Stimulated activated CD4-positive, alpha-beta T cell treated with anti-CD3 and anti-CD28 coated beads, Interleukin-15, amount 100 ng/mL, for 48 hours (primary cell): ENCODE measurements at places on chromosomes 4 and X.

GRCh38 chr4:188992706-188993105, 853.5 kb downstream of the TRIML1 start:
- DNase-seq = no peak

- no peak for DNase-seq
These were observed 9.1 kb downstream of the LAMTOR3 start for GRCh38 chr4:99885063-99885664.

GRCh38 chr4:87025614-87026041, 90.8 kb downstream of the AFF1 start:
- no peak for DNase-seq

DNA sequence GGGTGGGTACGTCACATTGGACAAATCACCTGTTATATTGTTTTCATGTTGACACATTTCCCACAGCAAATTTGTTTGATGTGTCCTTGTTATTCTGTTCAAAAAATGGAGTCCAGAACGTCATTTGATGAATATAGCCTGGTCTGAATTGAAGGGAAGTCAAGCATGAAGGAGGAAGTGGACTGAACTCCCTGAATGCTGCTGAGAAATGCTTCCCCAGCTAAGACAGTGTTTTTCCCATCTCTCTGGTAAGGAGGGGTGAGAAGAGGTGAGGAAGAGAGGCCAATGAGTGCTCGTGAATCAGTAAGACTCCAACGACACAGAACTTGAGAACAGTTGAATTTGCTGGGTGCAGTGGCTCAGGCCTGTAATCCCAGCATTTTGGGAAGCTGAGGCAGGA, 127.4 kb downstream of the RBM47 start:
- DNase-seq = no peak

- DNase-seq = no peak
These were observed 40.8 kb downstream of the XK start for GRCh38 chrX:37726346-37726745.

DNA sequence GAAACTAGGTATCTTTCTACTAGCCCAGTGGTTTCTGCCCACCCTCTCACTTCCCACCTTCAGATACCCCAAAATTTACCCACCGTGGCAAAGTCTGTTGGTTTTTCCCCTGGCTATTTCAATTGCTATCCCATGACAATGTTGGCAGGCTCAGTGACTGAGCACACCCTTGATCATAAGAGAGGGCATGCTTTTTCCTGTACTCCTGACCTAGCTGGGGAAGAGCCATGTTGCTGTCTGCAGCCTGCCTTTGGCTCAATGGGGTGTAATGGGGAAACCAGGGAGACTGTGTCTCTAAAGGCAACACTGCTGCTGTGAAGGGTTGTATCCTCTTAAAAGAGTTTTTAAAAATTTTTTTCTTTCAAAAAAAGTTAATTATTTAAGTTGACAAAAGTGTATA, 90.4 kb upstream of the CITED1 start:
- no peak for DNase-seq

DNA sequence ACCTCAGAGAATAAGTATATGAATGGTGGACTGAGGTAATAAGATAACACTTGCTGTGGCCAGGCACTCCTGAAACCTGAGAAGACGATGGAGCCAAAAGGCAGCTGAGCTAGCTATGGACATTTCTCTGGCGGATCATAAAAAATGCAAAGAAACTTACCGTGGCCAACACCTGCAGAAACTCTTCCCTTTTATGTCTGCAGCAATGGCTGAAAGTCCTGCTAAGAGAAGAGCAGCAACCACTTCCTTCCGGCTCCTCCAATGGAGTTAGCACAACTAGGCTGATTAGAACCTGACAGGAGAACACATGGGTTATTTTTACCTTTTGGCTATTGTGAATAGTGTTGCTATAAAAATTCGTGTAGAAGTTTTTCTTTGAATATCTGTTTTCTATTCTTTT, 76.0 kb upstream of the MAGEB16 start:
- DNase-seq = no peak

DNA sequence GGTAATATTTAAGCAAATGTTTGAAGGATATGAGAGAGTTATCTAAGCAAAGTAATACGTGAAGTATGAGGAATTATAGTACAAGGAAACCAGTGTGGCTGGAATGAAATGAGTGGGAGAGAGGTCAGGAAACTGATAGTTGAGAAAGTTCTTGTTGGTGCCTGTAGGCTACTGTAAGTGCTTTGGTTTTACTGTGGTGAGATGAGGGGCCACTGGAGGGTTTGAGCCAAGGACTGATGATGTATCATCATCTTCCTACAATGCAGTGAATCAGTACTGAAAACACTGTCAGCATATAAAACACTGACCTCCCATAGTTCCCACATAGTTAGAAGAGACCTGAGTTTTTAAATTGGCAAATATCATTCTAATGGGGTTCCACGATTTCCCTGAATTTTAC, 367.5 kb upstream of the CTSO start:
- DNase-seq = no peak

DNA sequence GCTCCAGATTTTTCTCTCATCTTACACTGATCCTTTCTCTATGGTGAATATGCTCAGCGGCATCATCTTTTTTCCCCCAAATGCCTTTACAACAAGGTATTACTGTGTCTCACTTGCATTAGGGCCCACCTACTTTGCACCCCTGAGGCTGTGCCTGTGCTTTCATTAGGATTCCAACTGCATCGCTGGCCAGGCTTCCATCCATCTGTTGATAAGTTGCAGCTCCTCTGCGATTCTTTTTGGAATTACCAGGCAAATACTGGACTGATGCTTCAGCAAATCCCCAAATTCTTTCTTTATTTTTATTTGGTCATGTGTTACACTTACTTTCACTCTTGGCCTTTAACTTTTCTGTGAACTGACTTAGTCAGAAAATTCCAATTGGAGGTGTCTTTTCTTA, 77.3 kb downstream of the AFF2 start:
- no peak for DNase-seq

- no peak for DNase-seq
These were observed 15.6 kb upstream of the PDLIM3 start for GRCh38 chr4:185550933-185551332.

DNA sequence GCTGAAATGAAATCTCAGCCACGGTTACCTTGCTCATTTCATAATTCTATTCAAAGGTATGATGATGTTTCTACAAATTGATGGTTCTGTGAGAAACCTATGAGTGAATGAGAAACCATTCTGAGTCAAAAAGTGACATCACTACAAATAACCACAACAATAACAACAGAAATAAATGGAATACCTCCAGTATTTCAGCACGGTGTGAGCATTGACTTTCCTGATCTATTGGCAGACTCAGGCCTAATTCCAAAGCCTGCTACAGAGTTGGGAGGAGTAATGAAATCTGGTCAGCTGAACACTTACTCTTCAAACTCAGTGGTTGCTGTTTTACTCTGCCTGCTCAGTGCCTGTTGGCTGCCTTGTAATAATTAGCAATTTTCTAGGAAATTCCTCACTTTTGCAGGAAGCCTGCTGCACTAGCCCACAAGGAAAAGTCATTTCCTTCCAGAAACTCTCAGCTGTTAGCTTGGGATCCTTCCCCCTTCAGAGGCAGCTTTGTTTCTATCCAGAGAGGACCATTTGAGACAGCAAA, 18.8 kb upstream of the SYNPO2 start:
- DNase-seq = no peak

DNA sequence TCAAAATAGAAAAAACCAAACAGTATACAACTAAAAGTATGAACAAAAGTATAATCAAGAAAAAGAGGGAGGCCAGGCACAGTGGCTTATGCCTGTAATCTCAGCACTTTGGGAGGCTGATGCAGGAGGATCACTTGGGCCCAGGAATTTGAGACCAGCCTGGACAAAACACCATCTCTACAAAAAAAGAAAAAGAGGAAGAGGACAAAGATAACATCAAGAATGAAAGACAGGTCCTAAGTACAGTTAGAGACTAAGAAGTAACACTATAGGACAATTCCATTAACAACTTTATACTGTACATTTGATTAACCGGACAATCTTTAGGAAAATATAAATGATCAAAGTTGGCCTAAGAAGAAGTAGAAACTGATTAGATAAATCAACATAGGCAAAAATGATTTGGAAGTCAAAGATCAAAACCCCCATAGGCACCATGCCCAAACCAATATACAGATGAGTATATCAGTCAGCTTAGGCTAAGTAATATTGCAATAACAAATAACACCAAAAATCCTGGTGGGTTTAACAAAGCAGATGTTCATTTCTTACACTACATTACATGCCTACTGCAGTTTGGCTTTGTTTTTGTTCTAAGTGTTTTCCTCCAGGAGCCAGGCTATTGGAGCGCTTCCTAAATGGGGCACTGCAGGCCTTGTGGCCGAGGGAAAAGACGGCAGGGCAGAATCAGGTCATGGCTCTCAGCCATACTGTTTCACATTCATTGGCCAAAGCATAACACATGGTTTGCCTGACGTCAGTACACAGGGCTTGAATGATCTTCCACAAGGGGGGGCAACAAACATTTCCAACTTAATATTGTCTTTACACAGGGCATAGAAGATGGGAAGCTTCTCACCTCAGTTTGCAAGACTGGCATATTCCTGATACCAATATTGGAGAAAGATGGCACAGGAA, 42.2 kb upstream of the HGFAC start:
- no peak for DNase-seq

GRCh38 chr4:80209340-80209701, 12.0 kb downstream of the PRDM8 start:
- no peak for DNase-seq

- no peak for DNase-seq
These were observed 9.2 kb downstream of the IRAK1 start for GRCh38 chrX:154010330-154011087.

GRCh38 chrX:111447298-111447697, 35.3 kb upstream of the DCX start:
- no peak for DNase-seq

DNA sequence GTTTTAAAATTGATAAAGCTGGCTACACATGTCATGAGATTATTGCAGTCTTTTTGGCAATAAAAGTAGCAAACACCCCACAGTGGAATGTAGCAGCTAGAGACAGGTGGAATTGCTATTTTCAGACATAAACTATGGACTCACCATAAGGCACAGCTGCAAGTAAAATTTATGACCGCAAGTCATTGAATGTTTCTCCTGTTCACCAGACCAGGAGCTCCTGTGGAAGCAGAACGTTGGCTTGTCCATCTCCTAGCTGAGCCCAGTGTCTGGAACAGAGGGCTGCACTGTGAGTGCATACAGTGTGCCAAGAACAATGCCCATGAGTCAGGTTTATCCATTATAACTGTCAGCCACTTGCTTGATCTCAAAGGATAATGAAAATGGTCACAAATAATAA, 538.2 kb downstream of the INPP4B start:
- no peak for DNase-seq

DNA sequence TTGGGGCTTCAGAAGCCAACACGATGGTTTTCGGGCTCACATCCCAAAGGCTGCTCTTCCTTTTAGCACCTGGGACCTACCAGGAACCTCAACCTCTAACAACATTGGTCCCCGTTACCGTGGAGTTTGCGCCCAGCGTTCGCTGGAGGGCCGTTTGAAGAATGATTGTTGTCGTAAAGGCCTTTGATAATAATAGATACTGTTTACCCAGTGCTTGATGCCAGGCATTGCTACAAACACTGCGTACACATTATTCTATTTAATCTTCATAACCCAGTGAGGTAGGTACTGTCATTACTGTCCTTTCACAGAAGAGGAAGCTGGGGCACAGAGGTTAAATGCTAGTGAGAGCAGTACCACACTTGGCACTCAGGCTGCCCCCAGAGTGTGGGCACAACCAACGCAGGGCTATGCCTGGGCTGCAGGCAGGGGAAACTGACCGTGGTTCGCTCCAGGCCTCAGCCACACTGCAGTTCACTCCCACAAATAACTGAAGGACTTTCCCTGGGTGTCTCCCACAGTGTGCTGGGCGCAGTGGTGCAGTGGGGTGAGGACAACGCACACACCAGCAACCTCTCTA, 1.0 kb upstream of the ACSL1 start:
- DNase-seq = no peak

DNA sequence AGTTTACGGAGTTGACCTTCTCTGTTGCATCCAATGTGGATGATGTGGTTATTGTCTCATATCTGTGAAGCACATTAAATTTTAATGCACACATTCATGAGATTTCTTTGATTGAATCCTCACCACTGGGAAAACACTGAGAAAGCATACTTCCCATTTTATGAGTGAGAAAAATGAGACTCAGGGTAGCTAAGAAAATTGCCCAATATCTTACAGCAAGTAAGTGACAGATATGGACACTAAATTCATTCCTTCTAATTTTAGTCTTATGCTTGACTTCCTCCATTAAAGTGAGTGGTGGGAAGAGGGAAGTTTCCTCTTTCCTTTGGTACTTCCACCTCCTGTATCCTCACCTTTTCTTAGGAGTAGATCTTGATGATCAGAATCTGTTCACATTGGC, 504.8 kb upstream of the BOD1L1 start:
- DNase-seq = no peak

GRCh38 chrX:10903523-10903922, 207.6 kb upstream of the HCCS start:
- no peak for DNase-seq

DNA sequence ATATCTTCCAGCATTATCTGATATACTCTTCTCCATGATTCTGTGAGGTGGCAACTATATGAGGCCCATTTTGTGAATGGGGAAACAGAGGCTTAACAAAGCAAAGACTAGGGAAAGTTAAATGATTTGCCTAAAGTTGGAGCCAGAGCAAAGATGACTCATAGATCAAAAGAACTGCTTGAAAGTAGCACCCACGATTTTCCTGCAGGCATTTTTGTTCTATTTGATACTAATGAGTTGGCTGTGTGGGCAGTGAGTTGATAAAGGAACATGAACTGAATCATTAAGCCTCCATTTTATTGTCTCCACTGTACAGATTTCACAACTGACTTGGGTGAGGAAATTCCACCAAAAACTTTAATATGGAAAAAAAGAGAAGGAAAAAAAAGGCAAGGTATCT, 138.9 kb upstream of the IGFBP7 start:
- DNase-seq = no peak

- DNase-seq = no peak
These were observed 159.6 kb upstream of the ANK2 start for GRCh38 chr4:112889619-112890527.

GRCh38 chrX:10006770-10007169, 39.6 kb downstream of the CLDN34 start:
- no peak for DNase-seq

DNA sequence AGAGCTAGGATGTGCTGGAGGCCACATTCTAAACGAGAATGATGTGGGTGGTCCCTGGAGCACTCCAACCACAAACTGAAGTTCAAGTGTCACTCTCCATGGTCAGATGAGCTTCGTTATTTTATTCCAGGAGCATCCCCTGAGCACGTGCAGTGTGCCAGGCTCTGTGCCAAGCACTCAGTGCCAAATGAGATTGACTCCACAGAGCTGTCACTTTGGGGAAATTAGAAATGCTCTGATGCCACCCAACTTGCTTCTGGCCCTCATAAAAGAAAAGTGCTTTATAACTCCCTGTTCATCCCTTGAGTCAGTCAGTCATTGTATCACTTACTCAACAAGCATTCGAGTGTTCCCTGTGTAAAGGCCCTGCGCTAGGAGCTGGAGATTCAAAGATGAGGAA, 91.2 kb downstream of the RTL5 start:
- DNase-seq = no peak

DNA sequence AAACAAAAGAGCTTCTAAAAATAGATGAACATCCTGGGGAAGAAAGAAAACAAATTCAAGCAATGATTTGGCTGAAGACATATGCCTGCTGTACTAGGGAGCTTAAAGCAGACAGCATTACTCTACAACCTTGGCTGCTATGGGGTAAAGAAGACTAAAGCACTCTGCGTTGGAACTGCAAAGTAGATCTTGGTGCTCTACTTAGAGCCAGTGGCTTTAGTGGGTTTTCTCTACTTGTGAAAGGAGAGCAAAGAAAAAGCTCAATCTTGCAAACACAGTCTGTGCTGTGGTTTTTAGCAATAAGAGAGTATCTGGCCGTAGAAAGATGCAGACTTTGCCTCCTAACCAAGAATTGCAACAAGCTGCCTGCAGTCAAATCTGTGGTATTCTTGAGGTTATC, 334.7 kb upstream of the NDST3 start:
- no peak for DNase-seq
